ENCODE measurements at places on chromosomes 11 and 22.

DNA sequence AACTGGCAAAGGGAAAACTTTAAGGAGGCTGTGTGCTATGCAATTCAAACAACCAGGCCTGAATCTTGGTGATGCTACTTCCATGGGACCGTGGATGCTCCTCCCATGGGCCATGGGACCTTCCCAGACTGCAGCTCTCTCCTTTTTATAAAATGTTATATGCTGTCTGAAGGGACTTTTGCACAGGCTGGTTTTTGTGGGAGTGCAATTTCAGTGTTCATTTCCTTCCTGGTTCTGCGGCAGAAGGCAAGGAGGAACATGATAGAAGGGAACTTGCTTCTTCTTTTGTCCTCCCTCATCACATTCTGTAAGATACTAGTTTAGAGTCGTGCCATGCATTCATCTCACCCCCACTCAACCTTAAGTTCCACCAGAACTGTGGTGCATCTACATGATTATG, 68.9 kb downstream of the C11orf58 start:
- no peak for DNase-seq

DNA sequence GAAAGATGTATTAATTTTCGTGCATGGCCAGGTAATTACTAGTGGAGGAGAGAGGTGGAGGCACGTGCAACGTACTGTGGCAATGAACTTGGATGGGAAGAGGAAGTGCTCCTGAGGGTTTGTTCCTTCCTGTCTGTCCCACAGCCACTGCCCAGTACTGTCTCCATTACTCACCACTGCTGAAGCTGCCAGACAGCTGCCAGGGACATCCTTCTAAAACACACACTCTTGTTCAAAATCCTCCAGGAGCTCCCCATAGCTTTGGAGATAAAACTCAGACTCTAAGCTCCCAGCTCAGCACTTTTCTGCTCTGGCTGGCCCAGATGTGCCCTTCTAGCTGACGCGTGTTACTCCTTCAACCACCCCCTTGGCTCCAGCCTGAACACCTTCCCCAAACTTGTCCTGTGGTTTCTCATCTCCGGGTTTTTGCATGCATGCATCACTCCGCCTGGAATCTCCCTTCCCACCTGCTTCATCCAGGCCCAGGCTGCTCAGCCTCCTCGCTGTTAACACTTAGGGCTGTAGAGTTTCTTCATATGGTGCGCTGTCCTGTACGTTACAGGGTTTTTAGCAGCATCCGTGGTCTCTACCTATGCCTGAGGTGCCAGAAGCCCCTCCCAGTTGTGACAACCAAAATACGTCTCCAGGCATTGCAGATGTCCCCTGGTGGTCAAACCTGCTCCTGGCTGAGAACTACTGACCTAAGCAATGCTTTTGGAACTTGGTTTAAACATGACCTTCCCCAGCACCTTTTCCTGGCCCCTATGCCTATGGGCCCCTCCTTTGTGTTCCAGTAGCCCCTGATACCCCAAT, 69.5 kb downstream of the C11orf91 start:
- peak; percentile 32 for DNase-seq

GRCh38 chr22:26673486-26673885, 16.1 kb downstream of the MIAT start:
- peak; percentile 48 for DNase-seq

DNA sequence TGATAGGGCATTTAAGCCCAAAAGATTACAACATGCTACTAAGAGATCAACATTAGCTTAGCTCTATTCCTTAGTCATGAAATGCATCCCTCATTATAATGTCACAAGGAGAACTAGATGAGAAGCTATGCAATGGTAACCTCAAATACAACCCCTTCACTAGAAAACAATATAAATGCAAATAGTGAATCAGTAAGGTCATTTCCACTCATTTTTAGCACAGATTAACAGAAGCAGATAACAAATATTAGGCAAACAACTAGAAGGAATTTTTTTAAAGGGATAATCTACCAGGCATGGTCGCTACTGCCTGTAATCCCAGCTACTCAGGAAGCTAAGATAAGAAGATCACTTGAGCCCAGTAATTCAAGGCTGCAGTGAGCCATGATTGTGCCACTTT, 28.2 kb downstream of the SIK3 start:
- DNase-seq = no peak

GRCh38 chr11:132208477-132209055, 838.2 kb downstream of the NTM start:
- DNase-seq = no peak

DNA sequence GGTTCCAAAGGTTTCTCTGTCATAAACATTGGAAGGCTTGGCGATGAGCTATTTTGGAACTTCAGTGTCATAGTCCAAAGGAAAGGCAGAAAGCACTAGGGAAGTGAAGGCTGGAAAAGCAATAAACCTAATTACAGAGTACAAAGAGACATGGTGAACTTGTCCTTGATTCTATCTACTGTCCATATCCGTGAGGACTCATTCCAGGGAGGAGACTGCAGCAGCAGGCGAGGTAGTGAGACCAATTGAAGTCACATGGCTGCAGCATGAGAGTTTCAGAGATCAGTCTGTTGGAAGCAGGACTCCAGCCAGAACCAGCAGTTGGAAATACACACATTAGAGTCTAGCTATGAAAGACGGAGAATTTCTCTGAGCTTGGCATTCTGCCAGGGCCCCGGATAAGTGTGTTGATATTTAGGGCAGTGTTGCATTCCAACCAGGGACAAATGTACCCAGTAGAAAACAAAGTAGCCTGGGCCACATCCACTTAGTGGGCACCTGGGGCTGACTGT, 54.1 kb upstream of the ARHGAP42 start:
- DNase-seq = peak; percentile 23

DNA sequence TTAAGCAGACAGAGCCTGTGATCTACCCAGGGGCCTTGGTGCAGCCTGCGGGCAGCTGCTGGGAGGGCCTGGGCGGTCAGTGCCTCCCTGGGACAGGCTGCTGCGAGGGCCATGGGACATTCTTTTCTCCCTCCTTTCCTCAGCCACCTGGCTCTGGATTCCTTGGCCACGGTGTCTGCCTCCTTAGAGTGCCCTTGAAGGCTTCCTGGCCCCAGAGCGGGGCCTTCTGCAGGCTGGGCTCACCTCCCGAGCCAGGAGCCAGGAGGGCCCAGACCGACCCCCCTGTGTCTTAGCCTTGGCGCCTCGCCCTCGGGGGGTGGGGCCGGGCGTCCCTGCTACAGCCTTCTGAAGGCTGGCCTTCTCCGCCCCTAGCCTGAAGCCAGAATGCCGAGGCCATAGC, 231.2 kb downstream of the TBC1D22A start:
- DNase-seq = no peak

DNA sequence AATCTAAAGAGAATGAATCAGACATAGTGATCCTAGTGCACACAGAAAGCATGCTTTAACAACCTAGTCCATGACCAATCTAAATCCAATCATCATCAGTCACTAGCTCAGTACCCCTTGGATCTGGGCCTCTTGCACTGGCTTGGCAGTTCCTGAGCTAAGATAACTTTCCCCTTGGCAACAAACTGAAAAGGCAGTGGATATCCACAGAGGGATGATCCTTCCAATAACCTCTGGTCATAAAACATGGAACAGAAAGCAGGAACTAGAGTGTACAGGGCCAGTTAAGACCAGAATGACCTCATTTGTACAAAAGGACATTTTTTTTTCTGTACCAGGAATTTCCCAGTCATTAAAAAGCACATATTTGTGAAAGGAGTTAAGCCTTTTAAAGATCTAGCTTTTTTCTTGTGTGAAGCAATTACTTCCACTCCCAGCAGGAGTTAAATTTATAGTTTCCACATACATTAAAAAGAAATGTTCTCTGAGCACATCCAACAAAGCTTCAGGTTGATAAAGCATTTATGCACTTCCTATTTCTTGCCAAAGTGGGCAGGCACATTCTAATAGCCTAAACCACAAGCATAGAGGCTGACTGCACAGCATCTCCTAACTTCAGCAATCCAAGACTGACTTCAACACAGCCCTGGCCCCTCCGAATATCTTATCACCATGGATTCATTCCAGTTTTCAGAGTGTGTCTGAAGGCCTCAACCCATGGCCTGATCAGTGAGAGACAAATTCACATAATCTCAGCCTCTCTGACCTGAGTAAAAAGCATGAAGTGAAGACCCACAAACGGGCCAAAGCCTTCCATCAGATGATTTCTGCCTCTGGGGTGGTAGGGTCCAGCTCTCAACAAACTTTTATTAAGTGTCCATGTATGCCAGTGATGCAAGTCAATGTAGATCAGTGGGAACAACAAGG, 29.9 kb downstream of the GUCY1A2 start:
- peak; percentile 60 for DNase-seq

DNA sequence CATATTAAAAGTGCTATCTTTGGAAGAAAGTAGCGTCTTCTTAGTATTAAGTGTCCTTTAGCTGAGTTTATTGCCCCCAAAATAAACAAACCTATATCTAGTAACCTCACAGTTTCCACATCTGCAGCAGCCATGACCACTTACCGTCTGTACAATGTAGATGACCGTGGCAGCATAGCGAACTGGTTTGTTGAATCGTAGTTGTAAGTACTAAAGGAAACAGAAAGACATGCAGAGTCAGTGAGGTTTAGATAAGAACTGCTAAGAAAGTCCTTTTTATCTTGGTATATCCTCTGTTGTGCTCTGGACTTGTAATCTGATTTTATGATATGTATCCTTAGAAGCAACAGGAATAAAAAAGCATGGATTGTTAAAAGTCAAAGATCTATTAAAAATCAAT, 9.4 kb downstream of the SLC5A12 start:
- DNase-seq = no peak

GRCh38 chr22:23219822-23220484, 39.6 kb downstream of the BCR start:
- DNase-seq = peak; percentile 77

DNA sequence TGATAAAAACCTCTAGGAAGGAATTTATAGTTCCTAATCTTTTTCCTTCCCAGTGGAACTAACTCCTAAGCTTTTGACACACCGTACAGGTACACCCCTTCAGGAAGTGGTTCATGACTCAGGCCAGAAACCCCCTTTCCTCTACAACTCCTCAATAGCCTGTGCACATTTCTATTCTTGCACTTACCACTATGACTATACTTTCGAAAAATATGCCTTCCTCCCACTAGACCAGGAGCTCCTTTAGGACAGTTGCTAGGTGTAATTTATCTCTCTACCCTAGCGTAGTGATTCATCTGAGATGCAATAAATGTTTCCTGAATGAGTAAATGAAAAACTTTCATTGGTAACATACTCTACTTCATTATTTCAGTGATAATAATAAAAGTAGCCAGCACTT, 14.5 kb downstream of the MAP6 start:
- DNase-seq = peak; percentile 42

GRCh38 chr11:71301858-71302533, 49.6 kb upstream of the SHANK2 start:
- no peak for DNase-seq

DNA sequence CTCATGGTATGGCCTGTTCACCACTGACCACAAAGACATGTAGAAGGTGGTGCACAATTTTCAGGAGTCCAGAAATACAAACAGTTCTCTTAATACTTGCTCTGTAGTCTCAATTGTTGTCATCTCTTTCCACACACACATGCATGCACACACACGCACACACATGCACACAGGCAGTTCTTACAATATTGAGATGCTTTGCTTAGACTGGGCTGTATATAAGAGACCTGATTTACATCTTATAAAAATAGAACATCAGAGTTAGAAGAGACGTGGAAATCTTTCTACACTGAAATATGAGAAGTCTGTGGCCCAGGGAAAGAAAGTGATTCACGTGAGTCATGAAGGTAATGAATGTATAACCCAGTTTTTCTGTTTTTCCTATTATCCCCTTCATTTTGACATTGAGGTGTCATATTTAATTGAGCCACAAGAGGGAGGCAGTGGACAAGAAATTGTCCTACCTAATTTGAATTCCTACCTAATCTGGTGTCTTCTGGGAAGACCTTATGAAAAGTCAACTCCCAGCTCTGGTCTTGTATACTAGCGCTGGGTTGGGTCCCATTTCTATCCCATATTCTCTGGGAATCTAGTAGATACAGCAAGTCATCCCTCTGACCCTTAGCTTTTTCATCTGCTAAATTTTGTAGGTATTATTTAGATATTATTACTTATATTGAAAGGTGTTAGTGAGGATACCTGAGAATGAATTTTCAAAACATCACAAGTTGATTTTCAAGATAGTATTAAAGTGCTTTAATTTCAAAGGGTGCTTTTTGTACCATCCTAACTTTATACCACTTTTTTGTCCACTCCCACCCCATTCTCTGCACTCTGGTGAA, 14.9 kb upstream of the MS4A4A start:
- peak; percentile 28 for DNase-seq

GRCh38 chr11:21838427-21838826, 354.5 kb upstream of the ANO5 start:
- DNase-seq = no peak

DNA sequence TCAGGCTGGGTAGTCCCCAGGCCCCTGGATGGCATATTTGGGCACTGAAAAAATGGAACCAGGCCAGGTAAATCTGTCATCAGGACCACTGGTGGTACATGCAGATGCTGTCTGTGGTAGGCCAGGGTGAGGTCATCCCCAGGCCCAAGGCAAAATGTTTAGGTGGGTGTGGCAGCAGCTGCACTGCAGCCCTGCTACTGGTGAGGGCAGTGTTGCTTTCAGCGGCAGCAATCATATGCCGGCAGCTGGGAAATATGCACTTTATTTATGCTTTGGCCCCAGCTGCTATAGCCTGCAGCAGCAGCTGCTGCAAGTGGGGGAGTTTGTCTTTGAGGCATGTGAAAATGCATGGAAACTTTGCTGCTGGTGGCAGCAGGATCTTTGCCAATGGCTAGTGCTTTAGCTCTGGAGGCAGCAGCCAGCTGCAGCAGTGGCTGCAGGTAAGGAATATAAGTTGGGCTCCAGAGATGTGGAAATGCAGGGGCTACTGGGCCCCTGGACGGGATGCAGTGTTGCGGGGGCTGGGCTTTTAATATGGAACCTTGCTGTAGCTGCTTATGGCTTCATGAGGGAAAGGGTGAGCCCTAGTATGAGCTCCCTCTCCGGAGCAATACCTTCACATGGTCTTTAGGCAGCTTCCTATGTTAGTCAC, 365.7 kb upstream of the CADM1 start:
- peak; percentile 39 for DNase-seq

DNA sequence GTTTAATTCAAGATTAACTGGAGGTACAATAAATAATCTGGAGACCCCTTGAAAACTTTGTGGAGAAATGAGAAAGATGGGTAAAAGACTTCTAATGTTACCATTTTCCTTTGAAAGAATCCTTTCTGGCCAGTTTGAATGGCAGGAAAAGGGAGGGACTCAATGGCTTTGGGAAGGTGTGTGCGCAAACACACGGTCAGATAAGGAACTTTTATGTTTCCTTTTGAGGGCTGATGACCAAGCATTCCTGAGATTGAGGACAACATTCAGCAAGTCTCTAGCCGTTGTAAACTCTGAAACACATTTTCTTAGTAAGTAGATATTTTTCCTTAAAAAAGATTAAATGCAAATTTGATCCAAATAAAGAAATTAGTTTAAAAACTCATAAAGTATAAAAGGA, 909.7 kb upstream of the TENM4 start:
- no peak for DNase-seq

All from fibroblast of skin of back (primary cell).